ENCODE measurements at places on chromosomes 6 and 20. TPM values are rescaled to one million over a fixed set of nuclear protein-coding genes. Genes with fewer than 3 reads are reported as not detected.
A peak's percentile ranks its signal among the peaks of the same experiment; 100 is the strongest.

GRCh38 chr20:45290677-45291355, 15.8 kb upstream of the RBPJL start:
- peak; percentile 56 for DNase-seq

HLA-F gene
- 12.5 TPM for total RNA-seq

- no peak for DNase-seq
Measured at GRCh38 chr20:61800359-61801064, 265.2 kb downstream of the TAF4 start.

KIF16B gene
- total RNA-seq = 23.6 TPM

CAGE1 gene
- not detected for total RNA-seq

GRCh38 chr20:40632346-40632976, 56.6 kb downstream of the MAFB start:
- DNase-seq = no peak

- no peak for DNase-seq
Measured at GRCh38 chr6:90103056-90103800, 193.4 kb downstream of the BACH2 start.

AGPAT4 gene
- total RNA-seq = 26.4 TPM

GRCh38 chr6:42365021-42365420, 86.7 kb downstream of the TRERF1 start:
- no peak for DNase-seq

DACT2 gene
- 4.0 TPM for total RNA-seq

DNA sequence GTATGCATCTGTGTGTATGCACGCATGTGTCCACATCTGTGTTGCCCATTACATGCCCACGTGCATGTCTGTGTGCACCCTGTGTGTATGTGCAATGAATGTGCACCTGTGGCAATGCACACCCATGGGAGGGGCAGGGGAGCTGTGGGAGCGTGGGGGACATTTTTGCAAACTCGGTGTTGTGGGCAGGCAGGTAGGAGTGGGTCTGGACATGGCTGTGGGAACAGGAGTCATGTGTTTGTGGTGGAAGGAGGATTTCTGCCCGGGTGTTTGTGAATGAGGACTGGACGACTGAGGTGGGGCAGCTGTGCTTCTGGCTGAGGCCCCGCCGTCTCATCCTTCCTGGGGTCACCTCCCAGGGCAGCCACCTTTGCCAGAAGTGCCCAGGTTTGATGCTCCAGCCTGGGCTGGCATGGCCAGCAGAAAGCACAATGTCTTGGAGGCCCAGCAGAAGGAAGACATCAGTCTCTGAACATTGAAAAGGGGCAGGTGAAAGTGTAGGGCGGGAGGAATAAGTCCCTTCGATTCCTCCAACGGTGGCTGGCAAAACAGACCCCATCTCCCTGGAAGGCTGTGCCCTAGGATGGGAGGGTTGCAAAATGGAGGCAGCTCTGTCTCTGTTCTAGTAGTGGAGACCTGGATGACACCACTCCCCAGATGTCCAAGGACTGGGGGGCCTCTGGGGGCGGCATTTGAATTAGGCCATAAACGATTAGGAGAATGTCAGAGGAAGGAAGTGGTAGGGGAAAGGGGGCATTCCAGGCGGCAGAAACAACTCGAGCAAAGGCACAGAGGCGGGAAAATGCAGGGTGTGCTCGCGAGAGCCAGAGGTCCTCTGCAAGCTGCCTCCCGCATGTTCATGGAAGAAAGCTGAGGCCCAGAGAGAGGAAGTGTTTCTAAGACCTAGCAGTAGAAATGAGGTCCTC, 19.1 kb upstream of the ARMC12 start:
- no peak for DNase-seq

DNA sequence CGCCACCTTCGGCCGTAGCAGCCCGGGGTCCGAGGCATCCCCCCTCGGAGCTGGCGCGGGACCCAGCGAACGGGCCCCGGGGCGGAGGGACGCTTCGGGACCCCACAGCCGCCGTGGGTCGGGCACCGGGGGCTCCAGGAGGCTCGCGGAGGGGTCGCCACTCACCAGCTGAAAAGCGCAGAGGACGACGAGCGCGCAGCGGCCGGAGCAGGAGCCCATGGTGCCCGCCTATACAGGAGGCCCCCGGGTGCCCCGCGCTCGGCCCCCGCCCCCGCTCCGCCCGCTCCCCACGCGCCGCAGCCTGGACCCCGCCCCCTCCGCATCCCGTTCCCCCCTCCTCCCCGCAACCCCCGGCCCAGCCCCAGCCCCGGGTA, at the start of gene NKAIN4:
Gene NKAIN4 (minus strand): TSS at position 232 of the 374 bp plus-strand sequence. CDS start 13 bp downstream, at position 219.
- DNase-seq = no peak

- no peak for DNase-seq
Measured at GRCh38 chr6:70549327-70549726, 17.4 kb upstream of the SDHAF4 start.

DNA sequence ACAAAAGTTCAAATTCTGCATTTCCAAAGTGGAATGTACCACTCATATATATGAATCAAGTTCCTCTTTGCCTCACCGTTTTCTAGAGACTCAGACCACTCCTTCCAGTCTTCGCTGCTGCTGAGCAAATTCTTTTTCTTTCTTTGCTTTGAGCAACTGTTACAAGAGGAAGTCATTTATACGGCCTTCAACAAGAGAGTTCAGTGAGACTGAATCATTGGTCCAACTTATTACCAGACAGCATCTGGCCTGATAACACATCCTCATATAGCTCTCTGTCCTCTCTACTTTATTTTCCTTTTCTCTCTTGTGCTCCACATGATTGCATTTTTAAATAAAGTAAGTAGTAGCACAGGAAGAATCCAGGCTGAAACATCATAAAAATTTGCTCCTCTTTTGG, 652.7 kb downstream of the PHF3 start:
- no peak for DNase-seq

DNA sequence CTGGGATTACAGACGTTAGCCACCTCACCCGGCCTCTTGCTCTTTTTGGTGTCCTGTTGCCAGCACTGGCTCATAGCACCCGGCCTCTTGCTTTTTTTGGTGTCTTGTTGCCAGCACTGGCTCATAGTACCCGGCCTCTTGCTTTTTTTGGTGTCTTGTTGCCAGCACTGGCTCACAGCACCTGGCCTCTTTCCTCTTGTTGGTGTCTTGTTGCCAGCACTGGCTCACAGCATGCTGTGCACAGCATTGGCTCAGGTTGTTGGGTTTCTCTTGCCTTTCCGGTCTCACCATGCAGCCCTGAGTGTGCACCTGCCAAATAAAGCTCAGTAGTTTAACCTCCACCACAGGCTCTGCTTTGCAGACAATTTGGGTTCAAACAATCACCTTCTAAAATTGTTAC, 208.2 kb downstream of the THBS2 start:
- no peak for DNase-seq

DNA sequence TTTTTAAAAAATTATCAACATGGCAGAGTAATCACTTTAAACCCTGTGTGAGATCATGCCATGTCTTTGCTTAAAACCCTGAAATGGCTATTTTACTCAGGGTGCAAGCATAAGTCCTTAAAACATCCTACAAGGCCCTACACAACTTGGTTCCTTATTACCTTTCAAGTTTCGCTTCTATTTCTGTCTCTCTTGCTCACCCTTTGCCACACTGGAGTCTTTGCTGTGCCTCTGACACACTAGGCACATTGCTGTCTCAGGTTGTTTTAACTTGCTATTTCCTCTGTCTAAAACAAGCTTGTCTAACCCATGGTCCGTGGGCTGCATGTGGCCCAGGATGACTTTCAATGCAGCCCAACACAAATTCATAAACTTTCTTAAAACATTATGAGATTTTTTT, 55.6 kb downstream of the KIAA0408 start:
- no peak for DNase-seq

HLA-DRA gene
- 93.9 TPM for total RNA-seq

ASIP gene
- total RNA-seq = not detected

DNA sequence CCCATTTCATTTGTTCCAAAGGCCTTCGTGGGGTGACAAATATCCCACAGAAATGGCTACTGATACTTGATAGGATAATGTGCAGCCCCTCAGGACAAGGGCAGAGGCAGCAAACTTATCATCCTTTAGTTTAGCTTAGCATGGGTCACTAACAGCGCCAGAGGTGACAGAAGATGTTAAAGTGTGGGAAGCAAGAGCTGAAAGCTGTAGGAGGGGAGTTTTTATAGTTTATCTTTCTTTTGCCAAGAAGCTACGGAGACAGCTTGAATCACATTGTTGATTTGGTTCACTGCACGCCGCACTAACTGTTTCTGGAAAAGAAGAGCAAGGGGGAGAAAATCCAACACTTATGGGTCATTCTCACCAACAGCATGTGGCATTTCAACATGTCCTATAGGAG, 773.9 kb upstream of the MMS22L start:
- DNase-seq = no peak

- no peak for DNase-seq
Measured at GRCh38 chr20:51023617-51024155, 779 bp upstream of the KCNG1 start.

DNA sequence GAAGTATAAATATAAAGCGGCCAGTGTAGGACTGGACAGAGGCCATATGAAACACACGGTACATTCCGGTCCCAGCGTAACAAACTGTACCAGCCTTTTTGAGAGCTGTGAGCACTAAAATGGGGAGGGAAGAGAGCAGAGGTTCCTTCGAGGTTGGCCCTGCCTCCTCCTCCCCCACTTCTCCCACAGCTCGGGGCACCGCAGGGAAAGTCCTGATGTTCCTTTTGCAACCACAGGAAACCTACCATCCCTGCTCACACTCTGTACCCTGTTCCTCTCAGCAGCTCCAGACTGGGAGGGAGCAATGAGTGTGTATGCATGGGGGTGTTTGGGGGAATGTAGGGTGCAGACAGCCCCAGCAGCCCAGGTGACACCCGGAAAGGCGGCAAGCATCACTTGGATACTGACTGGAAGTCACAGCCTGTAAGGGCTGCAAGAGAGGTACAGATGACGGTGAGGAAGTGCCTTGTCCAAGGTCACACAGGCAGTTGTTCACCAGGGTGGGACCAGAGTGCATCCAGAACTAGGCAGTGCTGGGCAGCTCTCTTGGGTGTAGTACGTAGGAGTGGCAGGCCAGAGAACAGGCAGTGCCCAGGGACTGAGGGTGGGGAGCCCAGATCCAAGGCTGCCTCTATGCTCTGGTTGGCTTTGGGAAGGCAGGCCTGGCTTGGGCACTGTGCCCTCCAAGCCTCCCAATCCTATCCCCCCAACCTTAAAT, 11.0 kb upstream of the ARMC12 start:
- DNase-seq = no peak

Measured in urinary bladder (tissue), 4 donors.